ENCODE measurements at places on chromosomes 5 and 9.

- no peak for DNase-seq
Observed at GRCh38 chr5:127011153-127011552, 19.2 kb downstream of the MARCHF3 start.

- DNase-seq: no peak
Observed at GRCh38 chr5:29085142-29085541, 2046.8 kb upstream of the CDH9 start.

- DNase-seq: no peak
Observed at GRCh38 chr9:105127863-105128220, 116.6 kb upstream of the SLC44A1 start.

DNA sequence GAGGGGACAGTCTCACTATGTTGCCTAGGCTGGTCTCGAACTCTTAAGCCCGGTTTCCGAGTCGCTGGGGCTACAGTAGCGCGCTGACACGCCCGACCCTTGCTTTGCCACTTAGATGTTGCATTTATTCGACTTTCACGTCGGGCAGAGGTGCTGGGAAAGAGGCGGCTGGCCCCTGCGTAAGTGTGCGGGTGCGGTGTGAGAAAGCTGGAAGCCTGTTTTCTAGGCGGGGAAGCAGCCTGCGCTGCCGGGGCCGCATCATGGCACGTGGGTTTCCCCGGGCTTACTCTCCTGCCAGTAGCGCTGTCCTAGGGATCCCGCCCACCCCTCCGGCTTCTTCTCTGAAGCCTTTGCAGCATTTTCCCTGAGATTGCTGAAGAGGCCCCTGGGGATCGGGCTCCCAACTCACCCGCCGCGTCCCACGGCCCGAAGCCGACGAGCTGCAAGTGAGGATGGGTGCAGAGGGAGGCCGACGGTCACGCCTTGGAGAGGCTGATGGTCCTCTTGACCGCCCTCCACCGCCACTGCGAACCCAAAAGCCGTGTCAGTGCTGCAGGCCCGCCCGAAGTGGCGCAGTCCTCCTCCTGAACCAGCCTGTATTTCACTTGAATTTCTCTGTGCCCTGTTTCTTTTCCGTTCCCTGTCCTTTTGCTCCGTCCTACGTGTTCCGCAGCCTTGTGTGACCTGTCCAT, 5.8 kb upstream of the TRIM41 start:
- DNase-seq: no peak

DNA sequence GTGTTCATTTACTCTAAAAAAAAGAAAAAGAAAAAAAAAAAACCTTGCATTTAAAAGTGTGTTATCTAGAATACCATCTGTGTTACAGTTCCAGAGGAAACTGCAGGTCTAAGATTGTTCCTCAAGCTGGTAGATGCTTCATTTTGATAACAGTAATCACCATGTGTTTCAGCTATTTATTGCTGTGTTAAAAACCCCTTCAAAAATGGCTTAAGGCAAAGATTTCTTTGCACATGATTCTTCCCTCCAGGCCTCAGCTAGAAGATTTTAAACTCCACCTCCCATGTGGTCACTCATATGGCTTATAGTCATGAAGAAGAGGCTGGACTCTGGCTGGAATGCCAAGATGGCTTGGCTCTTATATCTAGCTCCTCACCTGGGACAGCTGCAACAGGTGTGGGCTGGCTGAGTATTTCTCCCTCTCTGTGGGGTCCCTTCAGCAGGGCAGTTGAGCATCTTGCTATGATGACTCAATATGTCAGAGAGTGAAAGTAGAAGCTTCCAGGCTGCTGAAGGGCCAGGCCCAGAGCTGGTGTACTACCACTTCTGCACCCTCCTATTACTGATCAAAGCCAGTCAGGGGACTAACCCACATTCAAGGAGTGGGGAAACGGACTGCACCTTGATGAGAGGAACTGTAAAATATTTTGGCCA, 920.4 kb upstream of the DMAC1 start:
- no peak for DNase-seq

DNA sequence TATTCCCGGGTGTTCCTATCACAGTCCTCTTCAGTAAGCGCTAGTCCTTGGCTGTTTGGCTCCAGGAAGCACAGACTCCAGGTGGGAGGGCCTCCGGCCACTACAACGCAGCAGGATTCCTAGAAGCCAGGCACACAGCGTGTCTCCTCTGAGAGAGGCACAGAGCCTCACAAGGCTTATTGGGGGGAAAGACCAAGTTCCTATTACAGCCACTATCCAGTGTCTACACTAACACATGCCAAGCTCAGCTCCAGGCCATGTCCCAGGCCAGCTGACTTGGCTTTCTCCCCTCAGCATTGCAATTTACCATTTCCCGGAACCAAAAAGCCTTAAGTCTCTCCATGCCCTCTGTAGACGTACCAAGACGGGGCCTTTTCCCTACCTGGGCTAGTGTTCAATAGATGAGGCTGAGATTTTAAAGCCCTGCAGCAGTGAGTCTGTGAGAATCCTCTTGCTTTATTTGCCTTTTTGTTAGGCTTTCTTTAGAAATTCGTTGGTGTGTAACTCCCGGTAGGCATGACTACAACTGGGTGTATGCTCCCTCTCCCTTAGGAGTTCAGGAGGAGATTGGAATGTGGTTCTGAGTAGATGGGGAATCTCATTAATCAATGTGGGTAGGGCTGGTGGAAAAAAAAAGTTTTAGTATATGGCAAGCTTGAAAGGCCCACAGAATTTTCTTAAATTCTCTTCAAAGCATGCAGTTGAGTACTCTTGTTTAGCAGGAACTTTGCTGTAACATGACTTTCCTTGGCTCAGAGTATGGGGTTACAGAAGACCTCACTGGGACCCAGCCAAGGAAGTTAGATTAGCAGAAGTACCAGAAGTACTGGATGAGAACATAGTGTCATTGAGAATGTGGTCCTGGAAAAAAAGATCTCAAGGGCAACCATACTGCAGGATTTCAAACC, 84.3 kb upstream of the SLC1A3 start:
- DNase-seq: no peak

- no peak for DNase-seq
Observed at GRCh38 chr9:3894772-3895171, 369.0 kb upstream of the RFX3 start.

GRCh38 chr9:119792242-119792641, 423.0 kb upstream of the BRINP1 start:
- no peak for DNase-seq

DNA sequence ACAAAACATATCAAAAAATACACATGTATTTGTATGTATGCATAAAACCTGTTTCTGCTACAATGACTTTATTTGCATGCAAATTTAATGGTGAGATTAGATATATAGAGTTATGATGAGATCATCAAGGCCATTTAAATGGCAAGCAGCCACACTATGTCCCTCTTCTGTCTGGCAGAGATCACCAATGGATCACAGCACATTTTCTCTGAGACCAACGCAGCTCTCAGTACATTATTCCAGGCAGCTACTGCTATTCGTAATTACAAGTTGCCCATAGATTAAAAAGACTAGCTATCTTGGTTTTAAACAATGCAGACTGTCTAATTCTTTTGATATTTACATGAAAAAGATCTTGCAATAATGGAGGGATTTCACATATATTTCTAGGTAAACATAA, 629.5 kb downstream of the PDE4D start:
- DNase-seq: no peak

DNA sequence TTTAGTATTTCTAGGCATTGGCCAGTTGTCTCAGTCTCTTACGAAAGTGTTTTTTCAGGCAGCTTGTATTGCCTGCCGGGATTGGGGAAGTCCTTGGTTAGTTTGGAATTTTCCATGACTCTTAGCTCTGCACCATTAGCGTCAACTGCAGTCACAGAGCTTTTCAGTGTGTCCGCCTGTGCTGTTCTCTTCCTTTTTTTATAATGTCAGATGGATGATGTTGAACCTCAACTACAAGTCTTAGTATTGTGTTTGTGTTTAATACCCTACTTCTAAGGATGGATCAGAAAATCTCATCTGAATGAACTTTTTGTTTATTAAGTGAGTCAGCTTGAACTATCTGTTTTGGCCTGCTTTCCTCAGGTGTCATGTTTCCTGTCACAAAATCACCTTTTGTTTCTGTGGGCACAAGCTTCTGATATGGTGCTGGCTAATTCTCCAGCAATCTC, 33.1 kb downstream of the ATP6V0E1 start:
- no peak for DNase-seq

- DNase-seq: no peak
Observed at GRCh38 chr5:126269511-126269910, 153.7 kb upstream of the GRAMD2B start.

- DNase-seq: no peak
Observed at GRCh38 chr5:142386137-142387023, 61.6 kb upstream of the SPRY4 start.

DNA sequence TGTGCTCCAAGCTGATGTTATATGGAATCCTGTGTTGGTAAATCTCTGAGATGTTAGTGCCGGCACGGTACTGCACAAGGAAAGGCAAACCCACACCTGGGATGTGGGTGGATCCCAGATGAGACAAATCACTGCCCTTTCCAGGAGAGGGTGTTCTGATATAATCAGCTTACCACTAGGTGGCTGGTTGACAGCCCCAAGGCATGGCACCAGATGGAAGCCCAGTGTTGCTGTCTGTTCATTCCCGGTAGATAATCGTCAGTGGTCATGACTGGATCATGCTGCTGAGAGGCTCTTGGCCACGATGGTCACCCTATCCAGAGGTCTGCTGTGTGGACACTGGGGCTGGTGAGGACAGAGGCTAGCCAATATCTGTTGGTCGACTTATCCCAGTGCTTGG, 184.0 kb downstream of the CACNA1B start:
- no peak for DNase-seq

GRCh38 chr9:13503599-13503998, 224.1 kb upstream of the MPDZ start:
- DNase-seq: no peak

GRCh38 chr5:160968480-160968879, 116.5 kb upstream of the ATP10B start:
- no peak for DNase-seq

- no peak for DNase-seq
Observed at GRCh38 chr5:137400571-137400970, 98.6 kb downstream of the SPOCK1 start.

GRCh38 chr9:18463991-18464390, 10.0 kb upstream of the ADAMTSL1 start:
- DNase-seq: no peak

- DNase-seq: no peak
Observed at GRCh38 chr5:38853753-38854470, 8.1 kb downstream of the OSMR start.

DNA sequence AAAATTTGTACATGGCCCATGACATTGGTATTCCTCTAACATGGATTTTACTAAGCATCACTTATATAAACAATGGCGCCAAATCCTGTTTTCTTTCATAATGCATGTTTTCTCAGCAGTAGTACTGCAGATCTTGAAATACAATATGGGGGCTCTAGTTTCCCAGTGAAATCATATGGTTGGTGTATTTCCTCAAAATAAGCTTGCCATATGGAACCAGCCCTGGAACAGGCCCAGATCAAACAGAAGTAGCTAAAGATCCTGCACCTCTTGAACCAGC, 163.9 kb downstream of the ZNF608 start:
- no peak for DNase-seq

GRCh38 chr5:154577416-154577815, 99.4 kb upstream of the HAND1 start:
- no peak for DNase-seq

DNA sequence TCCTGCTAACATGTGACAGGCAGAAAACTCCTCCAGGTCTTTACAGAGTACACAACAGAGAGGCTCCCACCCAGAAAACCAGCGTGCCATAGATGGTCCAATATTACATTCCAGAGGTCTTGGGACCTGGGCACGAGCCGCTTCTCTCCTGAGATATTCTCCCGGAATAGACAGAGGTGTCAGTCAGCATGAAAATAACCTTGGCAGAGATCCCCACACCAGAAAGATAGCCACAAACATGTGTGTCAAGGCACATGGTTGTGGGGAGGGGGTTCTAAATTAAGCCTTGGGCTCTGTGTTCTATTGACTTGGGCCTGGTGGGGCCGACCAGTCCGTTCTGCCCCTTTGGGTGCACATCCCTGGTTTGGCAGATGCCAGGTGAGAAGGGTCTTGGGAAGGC, 78.4 kb downstream of the BOD1 start:
- DNase-seq: no peak

DNA sequence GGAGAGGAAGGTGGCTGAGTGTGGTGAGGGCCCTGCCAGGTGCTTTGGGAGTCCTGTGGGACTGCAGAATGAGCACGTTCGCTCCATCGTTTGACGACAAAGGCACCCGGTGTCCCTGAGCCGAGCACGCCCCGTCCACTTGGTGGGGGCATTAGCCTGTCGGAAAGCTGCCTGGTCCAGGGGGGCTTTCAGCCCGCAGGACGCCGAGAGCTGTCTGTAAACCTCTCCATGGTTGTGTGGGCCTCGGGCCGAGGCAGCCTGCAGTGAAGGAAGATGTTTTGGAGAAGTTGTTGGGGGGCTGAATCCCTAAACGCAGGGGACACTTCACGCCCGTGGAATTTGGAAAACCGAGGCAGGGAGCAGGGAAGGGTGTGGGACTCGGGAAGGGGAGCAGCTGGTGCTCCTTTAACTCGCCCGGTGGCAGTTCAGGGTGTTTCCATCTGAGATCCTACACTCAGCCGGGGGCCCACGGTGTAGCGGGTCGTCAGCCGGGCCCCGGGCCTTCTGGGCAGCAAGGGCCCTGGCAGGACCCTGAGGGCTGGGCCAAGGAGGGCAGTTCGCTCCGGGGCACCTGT, 53.8 kb downstream of the MRPL36 start:
- DNase-seq: no peak

DNA sequence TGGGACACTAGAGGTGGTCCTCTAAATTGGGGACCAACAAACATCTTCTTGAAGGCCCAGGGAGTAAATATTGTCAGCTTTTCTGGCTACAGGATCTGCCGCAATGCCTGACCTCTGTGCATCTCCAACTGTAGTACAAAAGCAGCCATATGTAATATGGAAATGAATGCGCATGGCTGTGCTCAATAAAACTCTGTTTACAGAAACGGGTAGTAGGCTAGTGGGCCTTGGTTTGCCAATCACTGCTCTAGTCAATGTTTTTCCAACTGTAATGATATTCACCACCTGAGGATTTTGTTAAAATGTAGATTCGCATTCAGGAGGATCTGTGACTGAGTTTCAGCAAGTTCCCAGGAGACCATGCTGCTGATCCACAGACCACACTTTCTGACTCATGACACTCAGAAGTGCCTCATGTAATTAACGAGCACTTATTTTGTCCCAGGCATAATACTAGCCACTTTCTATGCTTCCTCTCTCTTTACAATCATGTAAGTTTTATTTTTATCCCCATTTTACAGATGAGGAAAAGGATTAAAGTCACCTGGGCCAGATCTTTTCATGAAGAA, 96.9 kb downstream of the MED27 start:
- no peak for DNase-seq

- DNase-seq: no peak
Observed at GRCh38 chr5:116573702-116574366, 789 bp downstream of the SEMA6A start.

- DNase-seq: no peak
Observed at GRCh38 chr9:91946653-91947488, 3.2 kb downstream of the ROR2 start.

DNA sequence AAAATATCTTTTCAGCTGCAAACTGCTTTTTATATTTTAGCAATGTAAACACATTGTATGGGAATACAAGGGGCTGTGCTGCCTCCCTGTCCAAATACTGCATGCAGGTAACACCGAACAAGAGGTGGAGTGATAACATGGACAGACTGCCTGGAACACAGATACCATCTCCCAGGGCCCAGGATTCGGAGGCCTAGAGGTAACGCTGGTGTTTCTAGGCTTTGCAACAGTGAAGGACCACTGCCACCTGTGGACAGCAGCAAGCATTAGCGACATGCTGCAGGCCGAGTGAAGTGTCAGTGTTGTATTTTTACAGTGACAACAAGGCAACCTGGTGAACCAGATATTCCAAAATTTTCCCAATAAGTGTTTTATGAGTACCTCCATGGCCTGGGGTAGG, 379.1 kb downstream of the DMRT2 start:
- DNase-seq: no peak

GRCh38 chr9:106783121-106783520, 79.8 kb upstream of the ZNF462 start:
- no peak for DNase-seq

Measured in omental fat pad (tissue), 4 donors.